ENCODE measurements at places on chromosomes 5 and 9.

- no peak for DNase-seq
Observed at GRCh38 chr9:68480807-68481206, 59.9 kb downstream of the TMEM252 start.

DNA sequence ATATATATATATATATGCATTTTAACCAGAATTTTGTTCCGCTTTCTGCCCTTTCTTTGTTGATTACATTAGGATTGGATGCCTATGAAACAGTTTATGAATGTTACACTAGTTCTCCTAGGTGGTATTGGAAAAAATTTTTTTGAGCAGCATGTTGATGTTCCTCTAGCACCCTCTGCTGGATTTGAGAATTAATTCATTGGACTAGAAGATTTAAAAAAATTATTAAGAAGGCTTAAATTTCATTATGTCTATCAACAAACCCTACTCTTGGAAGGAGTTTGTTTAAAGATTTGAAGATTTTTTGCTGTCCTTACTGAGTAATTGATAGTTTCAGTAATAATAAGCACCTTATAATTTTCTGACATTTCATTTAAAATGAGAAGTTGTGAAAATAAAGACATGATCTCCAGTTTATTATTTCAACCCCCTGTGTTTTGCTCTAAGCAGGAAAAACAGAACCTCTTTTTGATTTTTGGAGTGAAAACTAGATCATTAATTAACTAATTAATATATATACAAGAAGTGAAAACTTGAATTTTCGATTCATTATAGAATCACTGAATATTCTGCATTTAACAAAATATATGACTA is 89.6 kb downstream of the CCDC171 start:
- DNase-seq, result no peak

DNA sequence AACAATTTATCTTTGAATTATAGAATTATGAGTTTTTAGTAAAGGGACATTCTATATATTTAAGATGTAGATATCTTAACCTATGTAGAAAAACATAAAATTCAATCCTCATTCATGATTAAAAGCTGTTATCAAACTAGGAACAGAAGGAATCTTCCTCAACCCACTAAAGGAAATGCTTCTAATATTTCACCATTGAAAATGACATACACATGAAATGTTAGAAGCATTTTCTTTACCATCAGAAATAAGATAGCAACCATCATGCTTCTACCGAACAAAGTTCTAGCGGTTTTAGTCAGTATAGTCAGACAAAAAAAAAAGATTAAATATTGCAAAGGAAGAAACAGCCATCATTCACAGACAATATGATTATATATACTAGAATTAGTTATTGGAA is 32.2 kb downstream of the SHOC1 start:
- no peak for DNase-seq

GRCh38 chr5:113896789-113897188 is 383.3 kb downstream of the YTHDC2 start:
- DNase-seq, result no peak

DNA sequence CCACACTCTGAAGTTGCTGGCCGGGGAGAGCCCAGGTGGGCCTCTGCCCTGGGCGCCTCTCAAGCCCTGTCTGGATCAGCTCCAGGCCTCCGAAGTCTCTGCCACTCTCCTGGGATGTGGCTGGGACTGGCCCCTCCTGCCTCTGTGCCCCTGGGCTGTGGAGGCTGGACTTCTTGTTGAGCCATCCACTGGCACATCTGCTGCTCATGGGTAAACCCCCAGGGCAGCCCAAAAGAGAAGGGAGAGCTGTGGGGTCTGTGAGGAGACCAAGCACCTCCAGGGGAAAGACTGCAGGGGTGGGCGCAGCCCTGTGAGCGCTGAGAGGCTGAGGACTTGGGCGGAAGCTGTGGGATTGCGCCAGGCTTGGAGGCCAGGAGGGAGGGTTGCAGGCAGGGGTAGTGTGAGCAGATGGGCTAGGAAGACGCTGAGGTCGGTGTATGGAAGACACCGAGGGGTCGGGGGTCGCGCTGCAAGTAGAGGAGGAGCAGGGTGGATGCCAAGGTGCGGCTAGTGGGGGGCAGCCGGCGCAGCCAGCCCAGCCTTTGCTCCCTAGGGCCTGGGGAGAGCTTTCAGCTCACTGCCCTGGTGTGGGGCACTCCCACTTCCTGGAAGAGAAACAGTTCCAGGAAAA is 118.1 kb downstream of the WNK2 start:
- no peak for DNase-seq

GRCh38 chr5:63877961-63878360 is 84.3 kb downstream of the HTR1A start:
- no peak for DNase-seq

- no peak for DNase-seq
Observed at GRCh38 chr5:138054206-138054605, 21.3 kb upstream of the FAM13B start.

All from natural killer cell (primary cell).